ENCODE measurements at places on chromosomes 1 and 21. TPM values are rescaled to one million over a fixed set of nuclear protein-coding genes. Genes with fewer than 3 reads are reported as not detected.

DNA sequence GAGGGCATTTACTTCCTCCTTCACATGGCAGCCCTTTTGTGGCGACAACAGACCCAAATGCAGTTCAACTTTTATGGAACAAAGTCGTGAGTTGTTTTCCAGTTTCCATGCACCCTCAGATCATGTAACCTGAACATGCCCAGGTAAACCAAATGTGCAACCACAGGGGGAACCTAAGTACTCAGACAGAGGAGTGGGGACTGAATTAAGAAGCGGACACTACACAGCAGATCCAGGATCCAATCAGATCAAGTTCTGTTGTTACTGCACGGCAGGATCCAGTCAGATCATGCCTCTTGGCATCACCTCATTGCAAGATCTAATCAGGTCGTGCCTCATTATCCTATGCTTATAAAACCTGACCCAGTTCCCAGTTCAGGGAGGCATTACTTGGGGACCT is 115.7 kb downstream of the MATN1 start:
- no peak for DNase-seq

Gene BRDT
- total RNA-seq = not detected

GRCh38 chr1:65206836-65207235 is 58.8 kb downstream of the AK4 start:
- DNase-seq = no peak

DNA sequence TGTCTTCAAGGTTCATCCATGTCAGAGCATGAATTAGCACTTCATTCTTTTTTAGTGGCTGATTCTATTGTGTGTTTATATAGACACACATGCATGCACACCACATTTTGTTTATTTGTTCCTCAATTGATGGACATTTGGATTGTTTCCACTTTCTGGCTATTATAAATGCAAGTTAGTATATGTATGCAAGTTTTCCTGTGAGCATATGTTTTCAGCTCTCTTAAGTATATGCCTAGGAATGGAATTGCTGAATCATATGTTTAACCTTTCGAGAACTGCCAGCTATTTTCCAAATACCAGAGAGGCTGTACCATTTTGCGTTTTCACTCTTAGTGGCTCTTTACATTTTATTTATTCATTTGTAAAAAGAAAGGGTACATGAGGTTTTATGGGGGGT is 109.9 kb upstream of the KIAA1614 start:
- DNase-seq = no peak

DNA sequence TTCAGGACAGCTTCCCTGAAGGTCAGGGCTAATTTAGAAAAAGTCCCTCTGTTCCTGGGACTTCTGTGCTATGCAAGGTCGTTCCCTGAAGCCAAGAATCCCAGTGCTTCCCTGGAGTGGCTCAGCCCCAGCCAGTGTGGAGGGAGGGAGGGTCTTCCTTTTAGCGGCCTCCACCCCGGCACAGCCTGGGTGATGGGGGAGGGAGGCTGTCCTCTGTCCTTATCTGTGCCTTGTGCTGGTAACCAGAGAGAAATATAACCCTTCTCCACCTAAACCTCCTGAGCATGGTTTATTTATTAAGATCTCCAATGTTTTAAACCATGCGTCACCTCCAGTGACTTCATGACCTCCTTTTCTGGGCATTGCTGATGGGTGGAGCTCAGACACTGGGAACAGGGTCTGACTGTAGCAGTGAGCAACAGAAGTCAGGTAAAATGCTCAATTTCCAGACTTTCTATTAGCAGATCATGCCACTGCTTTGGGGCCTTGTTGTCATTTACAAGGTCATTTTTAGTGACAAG is 157.1 kb downstream of the DSCAM start:
- no peak for DNase-seq

- no peak for DNase-seq
Measured at GRCh38 chr21:35503671-35504070, 454.6 kb upstream of the RUNX1 start.

- no peak for DNase-seq
Measured at GRCh38 chr1:193069748-193070385, 10.5 kb downstream of the RO60 start.

DNA sequence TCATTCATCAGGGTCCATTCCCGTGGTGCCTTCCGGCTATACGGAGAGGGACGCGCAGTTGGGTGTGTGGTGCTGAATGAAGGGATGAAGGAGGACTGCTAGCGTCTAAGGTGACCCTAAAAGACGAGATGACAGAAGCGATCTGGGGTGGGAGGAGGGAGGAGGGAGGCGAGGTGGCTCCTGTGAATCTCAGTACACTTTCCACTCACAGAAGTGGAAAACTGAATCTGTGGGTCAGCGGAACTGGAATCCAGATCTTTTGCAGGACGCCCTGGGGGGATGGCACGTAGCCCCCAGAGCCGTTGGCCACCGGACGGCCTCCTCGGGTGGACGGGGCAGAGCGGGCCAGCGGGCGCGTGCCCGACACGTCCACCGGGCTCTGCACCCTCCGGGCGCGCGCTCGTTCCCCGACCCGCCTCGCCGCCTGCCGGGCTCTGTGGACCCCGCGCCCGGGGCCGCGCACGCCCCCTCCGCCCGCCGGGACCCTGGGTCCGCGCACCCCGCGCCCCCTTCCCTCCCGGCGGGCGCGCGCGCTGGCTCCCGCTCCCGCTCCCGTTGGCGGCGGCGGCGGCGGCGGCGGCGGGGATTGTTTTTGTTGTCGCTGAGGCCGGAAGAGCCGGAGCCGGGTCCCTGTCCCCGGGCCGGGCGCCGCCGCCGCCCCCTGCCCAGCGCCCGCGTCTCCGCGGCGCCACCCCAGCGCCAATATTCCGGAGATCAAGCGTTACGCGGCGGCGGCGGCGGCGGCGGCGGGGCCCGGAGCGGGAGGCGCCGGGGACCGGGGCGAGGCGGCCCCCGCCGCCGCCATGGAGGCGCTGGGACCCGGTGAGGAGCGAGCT is at the start of gene AGO4:
Gene AGO4 (plus strand): TSS at position 403 of the 836 bp plus-strand sequence. CDS start 401 bp downstream, at position 804.
- peak; percentile 66 for DNase-seq

Data from frontal cortex (tissue), 4 donors.